ENCODE measurements at places on chromosomes 12 and 14.
A peak's percentile ranks its signal among the peaks of the same experiment; 100 is the strongest.

DNA sequence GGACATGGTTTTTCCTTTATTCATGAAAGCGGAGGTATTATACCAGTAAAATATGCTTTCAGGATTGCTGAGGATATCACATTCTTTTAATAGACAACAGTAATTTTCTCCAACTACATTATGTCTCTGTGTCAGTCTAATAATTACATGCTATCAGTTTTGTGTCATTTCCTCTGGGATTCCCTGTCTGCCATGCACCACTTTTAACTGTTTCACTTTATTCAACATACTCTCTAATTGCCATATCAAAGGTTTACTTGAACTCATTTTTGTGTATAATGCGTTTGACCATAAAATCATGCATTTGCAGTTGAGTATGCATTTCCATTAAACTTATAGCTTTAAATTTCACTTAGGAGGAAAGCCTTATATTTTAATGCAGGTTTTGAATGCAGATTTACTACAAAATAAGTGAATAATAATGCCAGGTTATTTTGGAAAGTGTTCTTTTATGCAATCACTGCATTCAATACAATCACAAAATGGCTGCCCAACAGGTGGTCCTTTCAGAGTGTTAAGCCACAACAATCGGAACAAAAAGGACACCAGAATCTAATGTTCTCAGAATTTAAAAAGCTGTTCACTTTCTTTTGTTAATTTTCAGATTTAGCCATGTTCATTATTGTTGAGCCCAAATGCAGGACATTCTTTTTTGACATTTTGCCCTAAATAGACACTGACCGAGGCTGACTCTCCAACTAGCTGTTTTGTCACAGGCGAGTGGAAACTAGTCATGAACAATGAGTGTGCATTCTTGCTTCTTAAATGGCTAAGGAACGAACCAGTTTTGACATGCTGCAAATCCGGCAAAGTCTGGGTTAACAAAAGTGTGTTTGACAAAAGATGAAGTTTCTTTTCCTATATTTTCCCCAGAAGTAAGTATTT is 40.9 kb downstream of the MBIP start:
- DNase-seq, result no peak

DNA sequence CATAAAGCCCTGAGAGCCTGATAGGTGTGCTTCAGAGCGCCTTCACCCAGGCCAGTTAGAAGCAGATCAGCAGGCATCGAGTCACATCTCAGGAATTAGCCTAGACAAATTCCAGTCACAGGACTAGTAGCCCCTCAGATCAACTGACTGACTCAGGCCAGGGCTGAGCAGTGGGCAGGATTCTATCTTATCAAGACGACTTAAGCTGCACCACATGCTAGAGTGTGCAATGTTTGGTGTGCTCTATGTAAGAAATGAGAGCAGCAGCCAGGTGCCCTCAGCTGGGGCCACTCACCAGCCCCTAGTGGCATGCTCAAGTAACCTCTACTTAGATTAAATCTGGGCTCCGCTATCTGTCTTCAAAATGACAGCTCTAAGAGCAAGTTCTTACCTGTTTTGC is 19.7 kb upstream of the NGB start:
- no peak for DNase-seq

- peak; percentile 17 for DNase-seq
These were observed 26.3 kb downstream of the TNFAIP2 start for GRCh38 chr14:103149351-103150237.

DNA sequence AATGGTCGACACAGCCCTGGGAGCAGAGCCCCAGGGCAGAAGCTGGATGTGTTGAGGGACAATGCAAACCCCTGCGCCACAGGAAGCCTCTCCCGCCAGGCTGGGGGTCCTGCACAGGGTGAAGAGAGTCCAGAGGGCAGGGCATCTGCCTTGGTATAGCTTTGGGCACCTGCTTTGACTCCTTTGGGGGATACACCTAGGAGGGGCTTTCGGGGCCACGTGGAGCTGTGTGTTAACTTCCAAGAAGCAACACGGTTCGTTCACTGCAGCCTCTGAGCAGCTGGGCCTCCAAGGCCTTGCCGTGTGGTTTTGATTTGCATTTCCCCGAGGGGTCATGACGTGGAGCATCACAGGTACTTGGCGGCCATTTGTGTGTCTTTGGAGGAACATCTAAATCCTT is 5.8 kb upstream of the PUS1 start:
- DNase-seq, result no peak

DNA sequence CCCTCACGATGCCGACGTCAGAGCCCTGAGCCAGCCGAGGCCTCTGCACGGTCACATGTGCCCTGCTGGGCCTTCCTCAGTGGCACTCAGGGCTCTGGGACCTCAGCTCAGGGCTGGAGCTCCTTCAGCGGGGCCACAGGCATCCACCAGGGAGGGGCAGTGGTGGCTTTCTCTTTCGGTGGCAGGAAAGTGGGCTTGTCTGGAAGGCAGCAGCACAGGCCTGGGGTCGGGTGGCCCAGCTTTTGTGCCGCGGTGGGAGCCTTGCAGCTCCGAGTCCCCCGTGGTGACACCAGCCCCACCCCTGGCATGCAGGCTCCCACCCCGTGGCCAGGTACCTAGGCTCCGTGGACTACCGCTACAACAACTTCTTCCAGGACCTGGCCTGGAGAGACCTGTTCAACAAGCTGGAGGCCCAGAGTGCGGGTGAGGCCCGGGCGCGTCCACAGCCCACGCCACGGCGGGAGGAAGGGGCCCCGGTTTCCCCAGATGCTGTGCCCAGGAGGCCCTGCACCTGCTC is 14.2 kb upstream of the TEX22 start:
- DNase-seq, result no peak

- no peak for DNase-seq
These were observed 48.4 kb upstream of the IFNG-AS1 start for GRCh38 chr12:67940780-67941243.

DNA sequence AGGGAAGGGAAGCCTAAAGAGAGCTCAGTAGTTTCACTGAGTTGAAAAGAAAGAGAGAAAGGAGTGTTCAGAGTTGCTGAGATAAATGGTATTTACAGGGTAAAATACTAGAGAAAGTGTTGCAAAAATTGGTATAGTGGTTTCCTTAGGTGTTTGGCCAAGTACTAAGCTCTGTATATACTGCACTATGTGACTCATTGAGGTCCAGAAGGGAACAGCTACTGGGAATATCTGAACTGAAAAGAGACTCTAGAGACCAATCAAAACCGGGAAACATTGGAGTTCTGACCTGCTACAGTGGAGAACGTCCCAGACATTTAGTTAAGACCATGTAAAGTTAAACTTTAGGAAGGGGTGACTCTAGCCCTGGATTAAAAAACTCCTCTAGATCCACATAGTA is 42.7 kb upstream of the ALX1 start:
- no peak for DNase-seq

Measured in posterior cingulate gyrus (tissue), 11 donors.